ENCODE measurements at places on chromosomes 3 and 15.
A peak's percentile ranks its signal among the peaks of the same experiment; 100 is the strongest.

DNA sequence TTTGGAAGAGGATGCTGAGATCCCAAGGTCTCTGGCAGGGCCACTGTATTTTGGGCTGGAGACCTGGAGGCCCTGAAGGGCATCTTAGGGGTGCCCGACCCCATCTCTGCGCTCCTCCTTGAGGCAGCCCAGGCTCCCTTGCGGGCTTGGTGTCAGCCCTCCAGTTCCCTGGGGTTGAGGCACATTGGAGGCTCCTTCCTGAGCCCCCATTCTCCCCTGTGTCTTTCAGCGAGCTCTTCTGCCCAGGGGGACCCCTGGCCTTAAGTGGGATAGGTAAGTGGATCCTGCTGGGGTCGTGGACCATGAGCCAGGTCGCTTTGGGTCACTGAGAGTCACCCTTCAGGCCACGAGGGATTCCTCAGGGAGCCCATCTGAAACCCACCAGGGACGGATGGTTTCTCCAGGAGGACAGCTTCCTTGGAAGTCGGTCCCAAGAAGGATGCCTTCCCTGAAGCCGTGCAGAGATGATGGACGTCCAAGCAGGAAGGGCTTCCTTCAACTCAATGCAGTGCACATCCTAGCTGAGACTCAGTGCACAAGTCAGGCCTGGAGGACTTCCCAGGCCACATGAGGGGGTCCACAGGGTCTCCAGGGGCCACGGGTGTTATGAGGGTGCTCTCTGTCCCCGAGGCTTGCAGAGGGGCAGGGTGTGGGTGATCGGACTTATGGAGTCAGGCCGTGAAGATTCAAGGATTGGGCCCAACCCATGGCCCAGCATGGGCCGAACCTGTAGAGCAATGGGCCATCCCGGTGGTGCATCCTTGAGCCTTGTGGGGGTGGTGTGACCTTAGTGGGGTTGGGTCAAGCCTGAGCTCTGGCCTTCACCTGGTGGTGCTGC is 224.3 kb downstream of the SNRPN start:
- no peak for DNase-seq

DNA sequence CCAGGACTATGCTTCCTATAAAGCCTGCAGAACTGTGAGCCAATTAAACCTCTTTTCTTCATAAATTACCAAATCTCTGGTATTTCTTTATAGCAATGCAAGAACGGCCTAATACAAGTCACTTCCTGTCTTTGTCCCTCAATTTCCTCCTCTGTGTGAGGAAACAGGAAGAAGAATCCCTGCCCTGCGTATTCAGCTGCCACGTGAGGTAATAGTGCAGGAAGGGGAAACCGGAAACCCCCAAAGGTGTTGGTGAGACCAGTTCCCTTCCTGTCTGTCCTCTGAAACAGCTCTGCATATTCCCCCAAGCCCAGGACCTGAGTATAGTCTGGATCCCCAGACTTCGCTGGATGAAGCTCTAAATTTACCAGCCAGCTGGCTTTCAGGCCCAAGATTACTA is 18.1 kb upstream of the PTPN23 start:
- DNase-seq, result no peak

GRCh38 chr3:64278625-64279024 is 53.4 kb upstream of the PRICKLE2 start:
- DNase-seq, result no peak

- no peak for DNase-seq
These were observed 17.4 kb downstream of the FYCO1 start for GRCh38 chr3:45978006-45978761.

GRCh38 chr3:49785565-49786356 is 581 bp downstream of the IP6K1 start:
- DNase-seq, result no peak

DNA sequence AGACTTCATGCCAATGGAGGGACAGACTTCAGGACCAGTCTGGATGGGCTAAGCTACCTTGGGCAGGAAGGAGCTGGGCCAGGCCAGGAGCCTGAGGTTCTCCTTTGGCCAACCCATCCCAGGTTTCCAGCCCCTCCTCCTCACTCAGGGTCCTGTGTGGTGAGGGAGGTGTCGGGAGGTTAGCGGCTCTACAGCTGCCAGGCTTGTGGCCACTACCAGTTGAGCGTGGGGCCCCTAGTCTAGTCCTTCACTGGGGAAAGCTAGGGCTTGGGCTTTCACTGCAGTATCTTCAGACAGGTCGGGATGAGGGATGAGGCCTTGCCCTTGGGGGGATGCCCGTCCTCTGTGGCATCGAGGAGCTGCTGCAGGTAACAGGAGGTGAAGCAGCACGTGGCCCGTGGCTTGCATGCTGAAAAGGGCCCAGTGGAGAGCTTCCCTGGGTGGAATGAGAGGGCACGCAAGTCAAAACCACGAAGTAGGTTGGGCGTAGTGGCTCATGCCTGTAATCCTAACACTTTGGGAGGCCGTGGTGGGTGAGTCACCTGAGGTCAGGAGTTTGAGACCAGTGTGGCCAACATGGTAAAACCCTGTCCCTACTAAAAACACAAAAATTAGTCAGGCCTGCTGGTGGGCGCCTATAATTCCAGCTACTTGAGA is 8.5 kb upstream of the FANCD2 start:
- DNase-seq, result peak; percentile 70

DNA sequence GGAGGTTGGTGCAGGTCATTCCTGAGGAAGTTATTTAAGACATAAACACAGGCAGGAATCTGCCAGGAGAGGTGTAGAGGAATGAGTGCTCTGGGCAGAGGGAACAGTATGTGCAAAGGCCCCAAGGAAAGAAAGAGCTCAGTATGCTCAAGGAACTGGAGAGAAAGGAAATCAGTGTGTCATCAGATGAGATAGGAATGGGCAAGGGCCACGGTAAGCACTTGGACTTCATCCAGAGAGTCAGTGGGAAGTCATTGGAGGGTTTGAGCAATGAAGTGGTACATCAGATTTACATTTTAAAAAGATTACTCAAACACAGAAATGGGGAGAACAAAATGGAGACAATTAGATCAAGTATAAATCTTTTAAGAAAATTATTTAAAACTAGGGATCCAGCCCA is 272.2 kb downstream of the ADAMTSL3 start:
- no peak for DNase-seq

DNA sequence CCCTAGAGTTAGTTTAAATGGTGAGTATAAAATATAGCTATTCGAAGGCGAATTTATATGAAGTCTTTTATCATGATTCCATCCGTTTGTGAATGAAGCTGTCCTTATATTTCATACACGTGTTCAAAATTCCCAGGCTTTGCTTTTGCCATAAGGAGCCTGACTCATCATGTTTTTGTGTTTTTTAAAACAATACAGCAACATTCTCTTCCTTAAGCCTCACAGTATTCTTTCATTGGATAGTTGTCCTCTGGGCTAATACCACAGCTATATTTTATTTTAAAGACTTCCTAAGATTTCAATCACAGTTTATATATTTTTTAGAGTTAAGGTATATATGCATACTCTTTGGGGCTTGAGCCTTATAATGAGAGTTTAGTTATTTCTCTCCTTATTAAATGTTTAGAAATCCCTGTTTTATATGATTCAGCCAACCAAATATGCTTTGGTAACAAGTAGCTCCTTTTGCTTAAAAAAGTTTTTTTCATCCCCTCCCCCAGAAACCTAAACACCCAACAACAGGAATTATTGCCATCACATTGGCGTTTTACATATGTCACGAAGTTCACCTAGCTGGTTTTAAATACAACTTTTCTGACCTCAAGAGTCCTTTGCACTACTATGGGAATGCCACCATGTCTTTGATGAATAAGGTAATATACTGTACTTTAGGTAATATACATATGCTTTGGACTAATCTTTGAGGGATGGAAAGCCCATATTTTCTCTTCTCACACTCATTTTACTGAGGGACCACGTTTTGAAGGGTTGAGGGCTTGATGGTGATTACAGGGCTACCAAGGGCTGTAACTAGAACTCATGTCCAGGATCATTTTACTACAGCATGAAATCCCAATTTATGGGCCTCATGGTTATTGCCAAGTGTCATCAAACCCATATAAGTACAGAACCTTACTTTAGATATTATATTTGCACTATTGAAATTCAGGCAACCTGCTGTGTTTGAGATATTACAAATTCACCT is 28.5 kb downstream of the ST3GAL6 start:
- DNase-seq, result no peak

DNA sequence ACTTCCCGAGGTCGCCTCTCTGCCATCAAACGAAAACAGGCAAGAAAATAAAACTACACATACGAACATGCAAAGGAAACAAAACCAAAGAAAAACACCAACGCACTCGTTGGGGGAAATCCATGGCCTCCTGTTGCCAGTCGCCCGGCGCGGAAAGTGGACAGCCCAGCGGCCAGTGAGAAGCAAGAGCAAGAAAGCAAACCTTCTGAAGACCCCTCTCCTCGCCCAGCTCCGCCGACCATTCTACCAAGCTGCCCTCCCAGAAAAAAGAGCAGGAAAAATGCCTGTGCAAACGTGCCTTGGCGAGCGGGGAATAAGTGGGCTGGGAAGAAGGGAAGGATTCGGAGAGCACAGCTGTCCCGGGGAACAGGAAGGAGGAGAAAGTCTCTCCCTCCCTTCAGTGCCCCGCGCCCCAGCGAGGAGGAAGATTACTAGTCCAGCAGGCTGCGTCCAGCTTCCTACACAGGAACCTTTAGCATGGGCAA is 802 bp upstream of the NECTIN3 start:
- DNase-seq, result peak; percentile 74

DNA sequence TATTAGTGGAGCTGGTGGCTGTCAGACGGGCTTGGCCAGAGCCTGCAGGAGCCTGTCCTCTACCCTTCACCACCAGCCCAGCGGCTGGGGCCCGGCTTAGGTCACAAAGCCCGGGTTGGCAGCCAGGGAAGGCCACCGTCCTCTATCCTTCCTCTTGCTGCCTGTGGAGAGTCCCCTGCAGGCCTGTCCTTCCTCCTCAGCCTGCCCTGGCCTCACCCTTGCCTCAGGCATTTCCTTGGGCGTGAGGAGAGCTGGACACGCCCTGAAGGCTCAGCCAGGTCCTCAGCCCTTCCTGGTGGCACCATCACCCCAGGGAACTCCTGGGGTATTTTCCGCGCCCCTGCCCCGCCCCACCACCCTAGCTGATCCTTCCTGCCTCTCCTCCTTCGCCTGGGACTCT is 7.7 kb downstream of the CHAC1 start:
- DNase-seq, result no peak

DNA sequence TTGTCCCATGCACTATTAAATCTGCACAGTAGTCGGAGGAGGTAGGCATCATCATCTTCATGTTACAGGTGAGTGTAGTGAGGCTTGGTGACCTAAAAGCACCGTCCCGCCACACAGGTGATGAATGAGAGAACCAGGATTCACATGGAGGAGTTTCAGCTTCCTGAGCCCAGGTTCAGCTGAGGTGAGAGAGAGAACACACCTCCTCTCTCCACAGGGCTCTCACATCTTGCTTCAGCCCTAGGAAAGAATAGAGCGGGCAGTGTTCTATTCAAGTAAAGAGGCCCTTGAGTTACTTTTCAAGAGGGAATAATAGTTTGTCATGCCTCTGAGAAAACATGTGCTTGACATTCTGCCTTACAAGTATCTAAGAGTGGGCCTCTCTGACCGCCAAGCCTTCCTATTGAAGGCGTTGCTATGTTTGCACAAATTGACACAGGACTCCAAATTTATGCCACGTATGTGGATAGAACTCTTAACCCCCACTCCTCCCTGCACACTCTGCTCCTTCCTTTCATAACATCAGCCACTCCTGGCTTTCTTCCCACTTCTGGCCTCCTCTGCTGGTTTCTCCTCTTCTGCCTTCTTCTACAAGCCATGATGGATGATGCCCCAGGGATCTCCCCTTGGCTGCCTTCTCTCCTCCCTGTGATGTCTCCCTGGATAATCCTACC is 138.3 kb upstream of the ABHD17C start:
- DNase-seq, result no peak

DNA sequence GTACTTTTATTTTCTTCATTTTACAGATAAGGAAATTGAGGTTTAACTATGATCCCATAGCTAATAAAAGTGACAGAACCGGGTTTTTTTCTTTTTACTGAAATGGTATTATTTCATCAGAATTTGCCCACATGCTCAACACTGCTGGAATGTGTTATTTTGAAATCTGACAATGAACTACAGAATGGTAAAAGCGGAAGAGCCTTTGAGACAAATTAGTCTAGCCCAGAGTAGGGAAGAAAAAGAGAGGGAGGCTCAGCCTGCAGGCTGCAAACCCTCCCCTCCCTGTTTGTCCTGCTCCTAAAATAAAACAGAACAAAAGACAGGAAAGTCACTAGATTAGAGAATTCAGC is 100.3 kb upstream of the LIPC start:
- no peak for DNase-seq

All from brain microvascular endothelial cell (primary cell).